ENCODE measurements at places on chromosomes 3 and 15.

GRCh38 chr3:184485241-184485640 lies 76.3 kb upstream of the EPHB3 start:
- no peak for DNase-seq

DNA sequence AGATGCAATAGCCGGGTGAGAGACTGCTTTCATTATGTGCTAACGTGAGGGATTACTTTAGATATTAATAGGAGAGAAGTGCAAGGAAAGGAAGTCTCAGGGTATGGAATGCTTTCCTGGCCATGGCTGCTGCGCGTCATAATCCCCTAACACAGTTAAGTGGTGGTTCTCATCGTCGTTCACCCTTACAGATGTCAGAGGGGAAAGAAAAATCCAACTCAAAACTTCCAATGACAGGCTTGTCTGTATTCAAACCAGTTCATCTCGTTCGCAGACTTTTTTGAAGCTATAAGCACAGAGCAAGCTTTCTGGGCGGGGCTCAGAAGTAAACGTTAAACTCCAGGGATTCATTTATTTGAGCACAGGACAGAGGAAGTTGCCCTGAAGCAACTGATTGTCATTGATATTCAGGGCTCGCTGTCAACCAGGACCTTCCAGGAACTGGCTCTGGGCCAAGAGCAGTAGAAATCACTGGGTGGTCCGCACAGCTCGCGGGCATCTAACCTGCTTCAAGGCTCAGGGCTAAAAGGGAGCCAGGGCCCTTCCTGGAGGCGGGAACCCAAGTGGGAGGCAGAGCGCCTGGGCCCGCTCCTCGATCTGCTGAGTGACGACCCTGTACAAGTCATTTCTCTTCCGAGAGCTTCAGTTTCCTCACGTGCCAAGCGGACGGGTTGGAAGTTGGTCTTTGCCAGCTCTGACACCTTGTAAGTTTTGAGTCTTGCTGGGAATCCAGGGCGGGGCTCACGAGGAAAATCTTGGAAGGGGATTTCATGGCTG lies 1.1 kb upstream of the LPP start:
- DNase-seq, result no peak

- no peak for DNase-seq
Measured at GRCh38 chr3:122497425-122497824, 17.3 kb downstream of the KPNA1 start.

- no peak for DNase-seq
Measured at GRCh38 chr3:110352841-110353604, 718.6 kb upstream of the NECTIN3 start.

DNA sequence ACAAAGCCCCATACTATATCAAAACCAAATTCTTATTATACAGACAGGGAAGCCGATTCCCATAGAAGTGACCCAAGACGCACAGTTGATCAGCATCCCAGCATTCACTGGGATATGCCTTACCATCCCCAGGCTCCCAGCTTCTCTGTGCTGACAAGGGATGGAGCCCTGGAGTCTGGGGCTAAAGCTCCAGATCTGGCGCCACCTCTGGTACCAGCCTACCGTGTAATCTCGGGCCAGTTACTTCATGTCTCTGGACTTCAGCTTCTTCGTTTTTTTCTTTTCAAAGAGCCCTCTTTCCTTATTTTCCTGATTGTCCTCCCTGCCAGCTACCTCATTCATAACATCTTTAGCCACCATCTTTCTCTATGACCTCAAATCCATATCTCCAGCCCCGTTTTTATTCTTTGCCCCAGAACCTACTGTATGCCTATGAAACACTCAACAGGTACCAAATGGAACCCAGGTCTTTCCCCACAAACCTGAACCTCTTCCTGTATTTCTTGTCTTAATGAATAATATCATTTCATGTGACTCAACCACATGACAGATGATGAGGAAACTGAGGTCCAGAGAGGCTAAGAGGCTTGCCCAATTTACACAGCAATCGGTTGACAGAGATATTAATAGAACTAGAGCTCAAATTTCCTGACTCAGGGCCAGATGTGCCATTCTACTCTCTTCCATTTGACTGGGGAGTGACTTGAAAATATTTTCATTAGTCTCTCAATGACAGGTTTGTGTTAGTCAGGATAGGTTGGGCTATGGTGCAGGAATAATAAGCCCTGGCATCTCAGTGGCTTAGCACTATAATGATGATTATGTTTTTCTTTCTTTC lies 85.4 kb upstream of the TLE3 start:
- DNase-seq, result no peak

- no peak for DNase-seq
Measured at GRCh38 chr3:98732286-98733052, 30.7 kb upstream of the ST3GAL6 start.

DNA sequence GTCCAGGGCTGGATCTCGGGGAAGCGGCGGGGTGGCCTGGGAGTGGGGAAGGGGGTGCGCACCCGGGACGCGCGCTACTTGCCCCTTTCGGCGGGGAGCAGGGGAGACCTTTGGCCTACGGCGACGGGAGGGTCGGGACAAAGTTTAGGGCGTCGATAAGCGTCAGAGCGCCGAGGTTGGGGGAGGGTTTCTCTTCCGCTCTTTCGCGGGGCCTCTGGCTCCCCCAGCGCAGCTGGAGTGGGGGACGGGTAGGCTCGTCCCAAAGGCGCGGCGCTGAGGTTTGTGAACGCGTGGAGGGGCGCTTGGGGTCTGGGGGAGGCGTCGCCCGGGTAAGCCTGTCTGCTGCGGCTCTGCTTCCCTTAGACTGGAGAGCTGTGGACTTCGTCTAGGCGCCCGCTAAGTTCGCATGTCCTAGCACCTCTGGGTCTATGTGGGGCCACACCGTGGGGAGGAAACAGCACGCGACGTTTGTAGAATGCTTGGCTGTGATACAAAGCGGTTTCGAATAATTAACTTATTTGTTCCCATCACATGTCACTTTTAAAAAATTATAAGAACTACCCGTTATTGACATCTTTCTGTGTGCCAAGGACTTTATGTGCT lies 527 bp downstream of the B2M start:
- DNase-seq, result no peak

- no peak for DNase-seq
Measured at GRCh38 chr3:155292133-155292532, 1.4 kb downstream of the STRIT1 start.

- no peak for DNase-seq
Measured at GRCh38 chr3:24562895-24563294, 68.2 kb upstream of the THRB start.

GRCh38 chr15:94460624-94461023 lies 229.3 kb downstream of the MCTP2 start:
- no peak for DNase-seq

- DNase-seq, result no peak
Measured at GRCh38 chr3:150355574-150355973, 52.5 kb upstream of the TSC22D2 start.

- DNase-seq, result no peak
Measured at GRCh38 chr15:84034578-84035398, 200.8 kb upstream of the GOLGA6L4 start.

DNA sequence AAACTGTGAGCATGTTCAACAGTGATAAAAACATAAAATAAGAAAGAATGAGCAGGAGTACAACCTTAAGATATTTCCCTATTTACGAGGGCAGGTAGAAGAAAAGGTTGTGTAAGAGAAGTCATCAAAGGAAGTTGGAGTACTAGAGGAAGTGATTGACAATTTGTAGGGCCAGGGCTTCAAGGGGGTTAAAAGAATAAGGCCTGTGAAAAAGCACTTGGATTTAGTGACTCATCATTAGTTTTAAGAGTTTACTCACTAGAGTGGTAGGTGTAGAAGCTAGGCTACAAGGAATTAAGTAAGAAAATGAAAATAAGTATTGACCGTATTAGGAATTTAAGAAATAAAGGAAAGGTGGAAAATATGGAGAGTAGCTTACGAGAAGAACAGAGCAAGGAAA lies 23.6 kb downstream of the KCNMB3 start:
- no peak for DNase-seq

GRCh38 chr3:31882895-31883294 lies 98.2 kb downstream of the OSBPL10 start:
- DNase-seq, result no peak

DNA sequence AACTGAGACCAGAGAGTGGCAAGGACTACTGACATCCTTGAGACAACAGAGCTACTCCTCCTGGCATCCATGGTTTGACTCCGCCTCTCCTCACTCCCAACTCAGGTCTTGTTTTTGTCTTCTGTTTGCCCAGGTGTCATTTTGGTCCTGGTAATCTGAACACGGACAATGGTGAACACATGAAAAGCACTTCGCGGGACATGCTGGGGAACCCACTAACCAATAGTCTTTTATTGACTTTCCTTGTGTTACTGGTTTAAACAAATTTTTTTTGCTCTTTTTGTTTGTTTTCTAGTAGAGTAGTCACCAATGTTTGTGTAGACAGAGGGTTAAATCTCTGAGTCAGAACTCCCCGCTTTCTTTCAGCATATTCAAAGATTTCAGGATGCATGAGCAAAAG lies 38.4 kb downstream of the LARP6 start:
- no peak for DNase-seq

DNA sequence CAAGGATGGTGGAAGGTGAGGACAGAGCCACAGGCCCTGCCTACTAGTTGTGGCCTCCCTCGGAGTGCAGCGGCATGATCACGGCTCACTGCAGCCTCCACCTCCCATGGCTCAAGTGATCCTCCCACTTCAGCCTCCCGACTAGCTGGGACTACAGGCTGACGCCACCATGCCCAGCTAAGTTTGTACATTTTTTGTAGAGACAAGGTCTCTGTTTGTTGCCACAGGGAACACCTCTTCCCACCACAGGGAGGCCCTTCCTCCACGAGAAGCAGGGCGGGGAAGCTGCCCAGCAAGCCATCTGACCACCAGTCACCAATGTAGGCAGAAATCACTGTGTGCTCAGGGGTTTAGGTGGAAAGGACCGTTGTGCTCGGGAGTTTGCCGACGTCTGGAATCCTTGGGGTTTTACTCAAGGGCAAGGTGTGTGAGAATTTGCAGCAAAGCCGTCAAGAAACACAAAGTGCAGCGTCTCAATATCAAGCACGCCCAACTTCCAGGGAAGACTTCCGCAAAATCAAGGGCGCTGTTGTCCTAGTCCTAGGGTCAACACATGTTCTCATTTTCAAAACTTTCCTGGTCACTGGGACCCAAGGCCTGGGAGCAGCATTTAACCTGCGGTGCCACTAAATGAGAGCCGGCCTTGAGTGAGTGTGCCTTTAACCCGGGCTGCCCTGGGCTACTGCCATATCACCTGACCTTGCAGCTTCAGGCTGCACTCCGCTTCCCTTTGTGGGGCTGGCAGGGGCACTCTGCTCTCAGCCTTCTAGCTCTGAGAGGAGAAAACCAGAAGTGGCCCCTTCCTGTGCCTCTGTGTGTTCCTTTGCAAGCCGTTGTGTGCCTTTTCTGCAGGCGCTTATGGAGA lies 65.7 kb downstream of the SLC12A8 start:
- no peak for DNase-seq

DNA sequence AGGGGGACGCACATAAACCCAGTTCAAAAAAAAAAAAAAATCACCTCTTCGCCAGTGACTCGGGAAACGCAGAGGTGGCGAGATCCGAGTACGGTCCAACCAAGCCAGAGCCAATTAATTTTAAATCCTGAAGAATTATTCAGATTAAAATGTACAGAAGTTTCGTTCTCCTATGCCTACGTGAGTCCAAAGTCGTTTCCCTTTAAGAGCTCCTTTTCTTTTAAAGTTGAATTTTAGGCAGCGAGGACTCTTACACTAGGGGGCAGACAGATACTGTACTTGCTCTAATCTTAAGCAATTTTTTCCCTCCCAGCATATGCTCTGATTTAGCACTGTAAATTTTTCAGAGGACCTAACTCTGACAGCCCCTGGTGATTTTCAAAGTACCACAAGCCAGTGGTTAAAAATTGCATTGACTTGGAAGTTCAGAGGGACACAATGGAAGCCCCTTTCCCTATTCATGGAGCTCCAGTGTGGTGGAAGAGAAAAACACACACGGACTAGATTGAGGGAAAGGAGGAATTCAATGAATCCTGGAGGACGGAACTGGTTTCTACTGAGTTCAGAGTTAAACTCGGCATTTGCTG lies 3.3 kb upstream of the NR2F2 start:
- DNase-seq, result no peak

GRCh38 chr3:108406661-108407206 lies 103.7 kb downstream of the MYH15 start:
- no peak for DNase-seq

- no peak for DNase-seq
Measured at GRCh38 chr15:59420108-59420507, 17.9 kb upstream of the FAM81A start.

GRCh38 chr15:76177491-76178040 lies 117.8 kb downstream of the TMEM266 start:
- no peak for DNase-seq

GRCh38 chr3:146881356-146881755 lies 276.2 kb upstream of the PLSCR5 start:
- no peak for DNase-seq

DNA sequence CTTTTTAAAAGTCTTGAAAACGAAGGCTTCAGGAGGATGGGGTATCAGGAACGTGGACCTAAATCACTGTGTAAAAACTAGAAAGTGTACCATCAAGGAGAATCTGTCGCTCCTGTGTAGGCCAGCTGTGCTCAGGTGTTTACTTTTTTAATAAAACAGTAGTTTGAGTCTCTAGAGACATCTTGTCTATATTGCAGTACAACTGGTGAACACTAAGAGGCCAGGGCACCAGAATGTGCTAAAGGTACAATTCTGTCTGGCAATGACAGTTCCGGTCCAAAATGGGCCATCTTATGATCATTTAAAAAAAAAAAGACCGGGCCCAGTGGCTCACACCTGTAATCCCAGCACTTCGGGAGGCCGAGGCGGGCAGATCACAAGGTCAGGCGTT lies 61.8 kb upstream of the MCF2L2 start:
- no peak for DNase-seq

GRCh38 chr15:84631706-84632272 lies 22.3 kb downstream of the WDR73 start:
- no peak for DNase-seq
